SIG-M5 (cell line): ENCODE measurements at places on chromosomes 1 and 21.

GRCh38 chr1:114024049-114024448 is 44.8 kb downstream of the OLFML3 start:
- no peak for DNase-seq

DNA sequence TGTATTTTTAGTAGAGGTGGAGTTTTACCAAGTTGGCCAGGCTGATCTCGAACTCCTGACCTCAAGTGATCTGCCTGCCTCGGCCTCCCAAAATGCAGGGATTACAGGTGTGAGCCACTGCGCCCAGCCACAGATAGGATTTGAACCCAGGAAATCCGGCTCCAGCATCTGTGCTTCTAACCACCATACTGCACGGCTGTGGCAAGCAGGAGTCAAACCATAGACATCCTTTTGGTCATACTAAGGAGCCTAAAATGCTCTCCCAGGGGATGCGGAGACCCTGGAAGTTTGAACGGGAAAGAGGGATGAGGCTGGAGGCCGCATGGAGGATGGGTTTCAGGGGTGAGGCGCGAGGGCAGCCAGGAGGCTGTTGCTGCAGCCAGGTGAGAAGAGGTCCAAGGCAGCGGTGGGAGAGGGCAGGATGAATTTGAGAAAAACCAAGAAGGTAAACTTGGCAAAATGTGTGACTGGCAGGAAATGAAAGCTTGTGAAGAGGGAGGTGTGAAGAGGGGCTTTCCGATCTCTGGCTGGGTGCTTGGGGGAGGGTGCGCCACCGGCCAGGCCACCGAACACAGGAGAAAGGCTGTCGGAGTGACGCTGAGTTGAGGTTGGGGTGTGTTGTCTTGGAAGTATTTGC is 24.0 kb upstream of the CDK18 start:
- no peak for DNase-seq

- no peak for DNase-seq
These were observed 854 bp downstream of the MYCL start for GRCh38 chr1:39900662-39901463.

DNA sequence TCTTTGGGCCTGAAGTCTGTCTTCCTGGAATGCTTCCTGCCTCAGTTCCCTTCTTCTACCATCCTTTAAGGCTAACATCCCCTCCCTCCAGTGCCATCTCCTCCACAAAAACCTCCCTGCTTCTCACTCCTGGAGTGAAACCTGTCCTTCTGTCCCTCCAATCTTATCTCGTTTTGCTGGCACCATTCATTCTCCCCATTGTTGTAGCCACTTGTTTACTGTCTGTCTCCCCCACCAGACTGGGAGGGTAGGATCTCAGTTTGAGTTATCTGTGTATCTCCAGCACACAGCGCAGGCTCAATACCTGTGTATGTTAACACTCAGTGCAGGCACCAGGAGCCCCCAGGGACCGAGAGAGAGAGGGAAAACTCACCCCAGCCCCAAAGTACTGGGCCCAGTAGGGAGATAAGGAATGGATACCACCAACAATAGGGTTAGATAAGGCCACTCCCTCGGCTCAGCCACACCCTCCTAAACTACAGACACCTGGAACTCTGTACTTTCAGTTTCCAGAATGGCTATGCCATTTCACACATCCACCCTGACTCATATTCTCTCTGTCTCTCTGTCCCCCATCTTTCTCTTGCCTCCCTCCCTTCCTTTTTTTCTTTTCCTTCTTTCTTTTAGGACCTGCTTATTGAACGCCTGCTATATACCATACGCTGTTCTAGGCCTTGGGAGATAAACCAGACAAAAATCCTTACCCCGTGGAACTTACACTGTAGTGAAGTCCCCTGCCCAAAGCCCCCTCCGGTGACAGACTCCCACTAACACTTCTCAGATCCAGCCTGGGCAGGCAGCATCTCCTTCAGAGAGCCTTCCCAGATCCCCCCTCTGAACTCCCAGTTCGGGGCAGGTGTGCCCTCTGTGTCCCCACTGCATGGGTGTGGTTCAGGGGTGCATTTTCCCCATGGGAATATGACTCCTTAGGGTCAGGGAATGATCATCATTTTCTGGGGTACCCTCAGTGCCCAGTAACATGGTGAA is 3.3 kb upstream of the SSBP3 start:
- no peak for DNase-seq

GRCh38 chr1:200653022-200653462 is 16.7 kb downstream of the DDX59 start:
- no peak for DNase-seq

DNA sequence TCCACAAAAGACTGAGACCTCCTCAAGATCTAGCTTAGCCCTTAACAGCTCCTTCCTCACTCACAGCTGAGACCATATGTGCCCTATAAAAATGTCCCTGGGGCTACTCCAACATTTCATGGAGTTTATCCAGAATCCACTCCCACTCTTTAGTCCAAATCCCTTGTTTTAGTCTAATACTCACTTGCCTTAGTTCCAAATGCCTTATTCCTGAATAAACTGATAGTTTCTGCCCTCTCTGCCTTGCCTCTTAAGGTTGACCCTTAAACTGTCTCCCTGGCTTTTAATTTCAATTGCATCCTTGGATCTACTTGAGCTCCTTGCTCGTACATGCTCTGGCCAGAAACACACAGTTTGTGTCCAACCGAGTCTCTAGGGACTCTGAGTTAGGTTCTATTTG is 47.3 kb upstream of the LYPLAL1 start:
- no peak for DNase-seq

DNA sequence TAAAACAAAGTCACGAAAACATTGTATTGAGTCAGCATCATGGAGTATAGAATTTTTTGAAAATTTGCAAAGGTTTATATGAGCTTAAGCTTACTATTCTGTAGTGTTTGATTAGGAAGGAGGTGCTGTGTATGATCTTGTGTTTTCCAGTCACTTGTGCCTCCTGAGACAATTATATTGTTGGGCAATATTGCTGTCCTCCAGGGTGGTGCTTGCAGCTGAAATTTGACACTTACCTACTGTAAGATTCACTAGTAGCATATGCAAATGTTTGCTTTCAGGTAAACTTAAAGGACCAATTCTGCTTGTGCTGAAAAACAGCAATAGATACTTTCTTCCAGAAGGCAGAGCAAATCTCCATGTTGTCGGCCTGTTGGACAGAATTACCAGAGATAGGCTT is 268.0 kb downstream of the TGFB2 start:
- DNase-seq: no peak

DNA sequence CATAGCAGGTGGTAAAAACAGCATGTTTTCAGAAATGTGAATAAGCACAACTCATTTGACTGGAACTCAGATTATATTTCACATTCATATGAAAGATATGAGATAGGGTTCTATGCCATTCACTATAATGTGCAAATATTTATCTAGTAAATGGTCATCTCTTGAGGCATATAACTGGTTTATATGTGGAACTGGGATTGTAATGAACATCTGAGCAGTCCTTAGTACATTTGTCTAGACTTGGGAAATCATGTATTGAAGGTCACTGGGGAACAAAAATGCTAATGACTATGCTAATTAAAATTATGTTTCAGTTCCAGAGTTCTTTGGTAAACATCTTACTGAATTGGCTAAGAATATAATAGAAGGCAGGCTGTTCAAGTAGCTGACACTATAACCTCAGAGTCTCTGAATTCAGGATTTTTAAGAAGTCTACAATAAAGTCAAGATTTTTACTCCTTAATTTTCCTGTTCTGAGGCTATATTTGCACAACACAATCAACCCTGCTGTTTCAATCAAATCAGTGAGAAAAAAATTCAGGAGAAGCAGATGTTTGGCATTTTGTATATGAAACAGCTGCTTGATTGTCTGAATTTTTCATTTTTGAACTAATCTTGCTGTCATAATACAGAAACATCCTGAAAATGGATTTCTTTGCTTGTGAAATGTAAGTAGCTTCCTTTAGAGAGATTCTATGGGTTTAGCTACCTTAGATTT is 244.8 kb upstream of the RGS18 start:
- no peak for DNase-seq

DNA sequence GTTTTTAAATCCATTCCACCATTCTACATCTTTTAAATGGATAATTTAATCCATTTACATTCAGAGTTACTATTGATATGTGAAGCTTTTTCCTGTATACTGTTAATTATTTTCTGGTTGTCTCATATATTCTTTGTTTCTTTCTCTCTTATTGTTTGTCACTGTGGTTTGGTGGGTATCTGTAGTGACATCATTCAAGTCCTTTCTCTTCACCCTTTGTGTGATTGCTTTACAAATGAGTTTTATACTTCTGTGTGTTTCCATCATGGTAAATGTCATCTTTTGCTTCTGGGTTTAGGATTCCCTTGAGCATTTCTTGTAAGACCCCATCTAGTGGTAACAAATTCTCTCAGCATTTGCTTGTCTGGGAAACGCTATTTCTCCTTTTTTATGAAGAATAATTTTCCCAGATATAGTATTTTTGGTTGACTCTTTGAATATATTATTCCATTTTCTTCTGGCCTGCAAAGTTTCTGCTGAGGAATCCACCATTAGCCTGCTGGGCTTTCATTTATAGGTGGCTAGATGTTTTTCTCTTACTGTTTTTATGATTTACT is 10.2 kb downstream of the LY9 start:
- DNase-seq: no peak

DNA sequence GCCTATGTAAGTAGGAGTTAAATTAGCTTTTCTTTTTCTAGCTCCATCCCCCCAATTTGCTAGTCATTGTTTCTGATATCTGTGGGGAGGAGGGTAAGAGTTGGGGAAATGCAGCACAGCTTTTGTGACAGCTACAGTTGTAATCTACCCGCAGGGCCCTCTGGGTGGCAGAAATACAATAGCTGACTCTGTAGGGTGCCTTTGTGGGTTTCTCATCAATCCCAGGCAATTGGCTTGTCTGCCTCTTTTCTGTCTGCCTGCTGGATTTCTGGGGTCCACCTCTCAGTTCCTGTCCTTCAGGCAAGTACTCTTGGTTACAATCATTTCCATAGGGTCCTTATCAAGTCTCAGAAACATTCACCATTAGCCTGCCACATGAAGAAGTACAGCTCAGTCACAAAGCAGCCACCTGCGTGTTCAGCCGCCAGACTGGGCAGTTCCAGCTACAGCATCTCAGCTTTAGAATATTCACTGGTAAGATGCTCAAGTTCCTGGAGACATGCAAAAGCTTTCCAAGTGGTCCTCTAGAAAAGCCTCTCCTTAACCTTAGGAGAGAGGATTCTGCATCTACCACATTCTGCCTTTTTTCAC is 19.2 kb upstream of the SLC44A5 start:
- DNase-seq: no peak

DNA sequence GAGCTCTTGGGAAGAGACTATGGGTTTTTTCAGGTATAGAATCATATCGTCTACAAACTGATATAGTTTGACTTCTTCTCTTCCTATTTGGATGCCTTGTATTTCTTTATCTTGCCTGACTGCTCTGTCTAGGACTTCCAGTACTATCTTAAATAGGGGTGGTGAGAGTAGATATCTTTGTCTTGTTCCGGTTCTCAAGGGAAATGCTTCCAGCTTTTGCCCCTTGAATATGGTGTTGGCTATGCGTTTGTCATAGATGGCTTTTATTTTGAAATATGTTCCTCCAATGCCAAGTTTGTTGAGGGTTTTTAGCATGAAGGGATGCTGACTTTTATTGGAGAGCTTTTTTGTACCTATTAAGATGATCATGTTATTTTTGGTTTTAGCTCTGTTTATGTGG is 170.3 kb downstream of the PTGER3 start:
- no peak for DNase-seq

GRCh38 chr1:229006121-229006870 is 264.6 kb upstream of the RAB4A start:
- no peak for DNase-seq

GRCh38 chr1:27099135-27099586 is 55.8 kb downstream of the SLC9A1 start:
- no peak for DNase-seq

- DNase-seq: no peak
These were observed at the start of gene S100A2 for GRCh38 chr1:153565529-153566374. S100A2 (minus strand) TSS chr1:153565844; CDS start chr1:153563877, 1,967 bp downstream.

DNA sequence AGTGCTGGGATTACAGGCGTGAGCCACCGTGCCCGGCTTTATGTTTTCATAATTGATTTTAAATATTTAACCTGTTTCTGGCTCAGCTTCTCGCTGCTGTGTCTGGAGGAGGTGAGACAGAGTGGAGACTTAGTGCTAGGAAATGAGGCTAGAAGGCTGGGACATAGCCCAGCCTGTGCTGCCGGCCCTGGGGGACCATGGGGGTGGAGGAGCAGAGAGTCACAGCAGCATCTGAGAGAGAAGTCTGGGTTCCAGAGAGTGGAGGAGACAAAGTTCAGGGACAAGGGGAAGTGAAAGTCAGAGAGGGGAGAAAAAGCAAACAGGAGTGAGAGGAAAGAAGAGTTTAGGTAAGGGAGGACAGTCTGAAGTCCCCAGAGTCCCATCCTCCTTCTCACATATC is 71.9 kb downstream of the LHX9 start:
- DNase-seq: no peak

- no peak for DNase-seq
These were observed 67.3 kb upstream of the ERRFI1 start for GRCh38 chr1:8093221-8093980.

DNA sequence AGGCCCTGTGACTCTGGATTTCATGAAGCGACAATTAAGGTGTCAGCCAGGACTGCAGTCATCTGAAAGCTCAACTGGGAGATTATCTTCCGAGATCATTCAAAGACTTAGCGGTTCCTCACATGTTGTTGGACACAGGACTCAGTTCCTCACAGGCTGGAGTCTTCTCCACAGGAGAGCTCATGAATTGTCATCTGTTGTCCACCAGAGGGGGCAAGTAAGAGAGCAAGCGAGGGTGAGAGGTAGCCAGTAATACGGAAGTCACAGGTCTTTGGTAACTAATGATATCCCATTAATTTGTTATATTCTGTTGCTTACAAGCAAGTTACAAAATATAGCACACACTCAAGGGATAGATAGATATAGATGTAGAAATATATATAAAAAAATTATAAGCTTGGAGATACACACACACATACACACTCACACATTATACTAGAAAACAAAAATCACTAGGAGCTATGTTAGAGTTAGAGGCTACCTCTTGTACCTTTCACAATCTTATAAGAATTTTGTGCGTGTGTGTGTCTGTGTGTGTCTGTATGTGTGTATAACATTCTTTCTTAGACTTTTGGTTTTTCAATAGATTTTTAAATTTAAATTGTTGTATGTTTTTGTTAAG is 1695.3 kb downstream of the BRINP3 start:
- no peak for DNase-seq

DNA sequence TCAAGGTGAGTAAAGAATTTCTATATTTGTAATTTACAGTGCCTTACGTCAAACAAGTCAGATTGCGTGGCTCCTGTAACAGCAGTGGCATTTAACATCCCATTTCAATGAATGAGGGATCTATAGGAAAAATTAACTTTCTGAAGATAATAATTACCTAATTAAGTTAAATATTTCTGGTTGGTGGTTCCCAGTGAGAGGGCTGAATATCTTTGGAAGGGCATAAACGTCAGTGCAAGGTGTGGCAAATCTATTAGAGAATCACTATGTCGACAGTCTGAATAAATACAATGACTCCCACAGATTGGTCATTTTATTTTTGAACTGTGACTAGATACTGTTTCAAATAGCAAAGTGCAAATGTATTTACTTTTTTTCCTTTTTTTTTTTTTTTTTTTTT is 80.0 kb downstream of the S1PR1 start:
- no peak for DNase-seq
